ENCODE measurements at places on chromosomes 5 and 9. TPM values are rescaled to one million over a fixed set of nuclear protein-coding genes. Genes with fewer than 3 reads are reported as not detected.

Gene HSPB3
- total RNA-seq: 162 TPM

Gene RNF183
- total RNA-seq: not detected

Gene PLEKHG4B
- not detected for total RNA-seq

Gene LCN9
- total RNA-seq: not detected

Gene PDCD1LG2
- 0.50 TPM for total RNA-seq

Gene MEIKIN
- total RNA-seq: not detected

Gene PTGES
- 0.38 TPM for total RNA-seq

Gene FAM114A2
- 30.8 TPM for total RNA-seq

Gene PHPT1
- total RNA-seq: 219 TPM

Gene RUSC2
- 83.3 TPM for total RNA-seq

Gene IFNK
- not detected for total RNA-seq

Gene PAEP
- not detected for total RNA-seq

Gene NR4A3
- 1.5 TPM for total RNA-seq

Gene NFIB
- total RNA-seq: 35.0 TPM

Gene PLAC8L1
- total RNA-seq: 0.49 TPM

Gene GPR150
- total RNA-seq: not detected

Gene SOHLH1
- total RNA-seq: not detected

Gene GDNF
- total RNA-seq: 16.8 TPM

Gene SPATA6L
- total RNA-seq: 0.61 TPM

Gene BTNL8
- total RNA-seq: 0.19 TPM
